Glutamatergic neuron (in vitro differentiated cells): ENCODE measurements at places on chromosomes 16 and 17. TPM values are rescaled to one million over a fixed set of nuclear protein-coding genes. Genes with fewer than 3 reads are reported as not detected.

DNA sequence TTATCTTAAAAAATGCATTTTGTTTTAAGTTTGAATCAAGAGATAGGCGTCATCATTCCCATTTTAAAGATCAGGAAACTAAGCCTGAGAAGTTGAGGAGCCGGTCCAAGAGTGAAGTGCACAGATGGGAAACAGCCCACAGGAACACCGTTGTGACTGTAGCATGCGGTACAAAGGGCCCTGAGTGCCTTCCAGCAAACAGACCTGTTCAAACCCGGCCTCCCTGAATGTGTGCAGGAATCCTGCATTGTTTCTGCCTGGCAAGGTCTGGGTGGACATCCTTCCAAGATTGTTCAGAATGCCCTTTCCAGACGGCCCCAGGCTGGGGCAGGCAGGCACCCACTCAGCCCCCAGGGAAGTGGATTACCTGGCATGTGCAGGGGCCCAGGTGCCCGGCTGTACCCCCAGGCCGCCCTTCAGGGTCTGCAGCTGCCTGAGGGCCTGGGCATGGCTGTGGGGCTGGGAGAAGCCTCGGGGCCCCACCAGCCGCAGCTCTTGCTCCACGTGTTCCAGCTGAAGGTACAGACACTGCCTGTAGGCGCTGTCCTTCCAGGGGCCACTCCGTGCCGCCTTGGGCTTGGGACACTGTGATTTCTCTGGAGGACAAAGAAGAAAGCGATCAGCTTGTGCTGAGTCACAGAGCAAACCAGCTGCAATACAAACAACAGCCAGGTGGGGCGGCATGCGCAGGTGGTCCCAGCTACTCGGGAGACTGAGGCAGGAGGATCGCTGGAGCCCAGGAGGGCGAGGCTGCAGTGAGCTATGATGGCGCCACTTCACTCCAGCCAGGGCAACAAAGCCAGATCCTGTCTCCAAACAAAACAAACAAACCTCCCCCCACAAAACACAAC lies 45.0 kb upstream of the GCSH start:
- DNase-seq = peak; percentile 23

DNA sequence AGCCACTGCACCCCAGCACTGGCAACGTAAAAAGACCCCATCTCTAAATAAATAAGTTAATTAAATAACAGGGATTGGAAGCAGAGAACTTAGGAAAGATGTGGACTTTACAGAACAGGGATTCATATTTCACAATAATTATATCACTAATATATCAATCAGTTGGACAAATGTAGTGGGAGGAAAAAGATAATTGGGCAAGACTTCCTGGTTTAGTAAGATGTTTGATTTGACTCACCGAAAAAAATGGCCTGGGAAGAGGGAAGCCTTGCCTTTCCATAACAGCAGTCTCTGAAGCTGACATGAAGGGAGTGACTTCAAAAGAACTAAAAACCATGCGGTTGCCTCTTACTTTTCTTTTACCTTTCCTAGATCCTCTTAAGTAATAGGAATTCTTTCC lies 15.2 kb upstream of the C17orf78 start:
- no peak for DNase-seq

DNA sequence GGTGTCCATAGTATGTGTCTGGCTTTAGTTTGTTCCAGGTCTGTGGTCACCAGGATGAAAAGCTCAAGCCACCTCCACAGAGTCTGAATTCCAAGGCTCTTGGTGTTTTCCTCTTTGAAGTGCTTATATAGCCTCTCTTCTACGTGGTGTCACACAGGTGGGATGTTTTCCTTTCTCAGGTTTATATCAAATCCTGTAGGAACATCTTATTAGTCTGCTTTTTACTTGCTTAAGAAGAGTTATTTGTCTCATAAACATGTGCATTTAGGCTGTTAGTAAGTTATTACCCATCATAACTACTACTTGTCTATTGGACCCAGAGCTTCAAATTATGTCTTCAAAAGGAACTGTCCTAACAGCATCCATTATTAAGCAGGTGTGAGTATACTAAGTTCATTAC lies at the start of gene KRT39:
TSS of gene KRT39 (minus strand) at position 101 of the 400 bp plus-strand sequence. CDS start at position 9, 92 bp downstream.
- no peak for DNase-seq

- DNase-seq = no peak
These were observed 143.9 kb downstream of the CMIP start for GRCh38 chr16:81588326-81589081.

GRCh38 chr17:41529491-41529915 lies 1.4 kb upstream of the KRT19 start:
- DNase-seq = no peak

DNA sequence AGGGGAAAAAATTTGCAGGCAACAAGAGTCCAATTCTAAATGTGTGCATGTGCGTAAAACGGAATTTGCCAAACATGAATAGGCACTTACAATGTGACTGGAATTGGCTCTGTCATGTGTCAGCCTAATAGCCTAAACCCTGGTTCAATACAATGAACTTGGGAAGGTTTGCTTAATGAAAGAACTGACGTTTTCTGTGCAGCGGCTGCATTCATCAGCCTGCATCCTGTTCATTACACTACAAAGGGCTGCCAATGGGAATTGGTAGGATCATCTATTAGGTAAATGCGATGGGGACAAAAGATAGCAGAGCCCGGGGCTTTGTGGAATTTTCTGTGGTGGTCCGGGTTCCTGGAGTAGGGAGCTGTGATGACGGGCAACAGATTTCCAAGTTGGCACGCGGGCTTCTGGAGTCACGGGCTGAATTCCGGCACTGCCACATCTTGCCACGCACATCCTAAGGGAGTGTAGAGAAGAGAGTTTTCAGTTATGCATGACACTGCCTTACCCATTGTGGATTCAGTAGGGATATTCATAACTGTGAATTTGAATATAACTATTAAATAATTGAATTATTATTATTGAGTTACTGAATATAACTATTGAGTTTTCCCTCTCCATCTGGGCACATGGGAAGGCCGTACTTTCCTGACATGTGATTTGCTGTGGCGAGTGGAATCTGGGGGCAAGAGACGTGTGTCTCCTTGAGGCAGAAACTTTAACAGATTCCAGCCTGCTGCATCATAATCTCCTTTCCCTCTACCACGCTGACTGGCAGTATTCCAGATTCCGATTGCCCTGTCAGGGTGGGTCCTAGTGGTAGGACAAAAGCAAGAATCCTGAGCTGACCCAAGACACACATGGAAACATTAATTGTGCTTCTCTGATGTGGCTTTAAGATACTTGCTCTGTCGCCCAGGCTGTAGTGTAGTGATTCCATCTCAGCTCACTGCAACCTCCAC lies 565.6 kb downstream of the WWOX start:
- DNase-seq = no peak

DNA sequence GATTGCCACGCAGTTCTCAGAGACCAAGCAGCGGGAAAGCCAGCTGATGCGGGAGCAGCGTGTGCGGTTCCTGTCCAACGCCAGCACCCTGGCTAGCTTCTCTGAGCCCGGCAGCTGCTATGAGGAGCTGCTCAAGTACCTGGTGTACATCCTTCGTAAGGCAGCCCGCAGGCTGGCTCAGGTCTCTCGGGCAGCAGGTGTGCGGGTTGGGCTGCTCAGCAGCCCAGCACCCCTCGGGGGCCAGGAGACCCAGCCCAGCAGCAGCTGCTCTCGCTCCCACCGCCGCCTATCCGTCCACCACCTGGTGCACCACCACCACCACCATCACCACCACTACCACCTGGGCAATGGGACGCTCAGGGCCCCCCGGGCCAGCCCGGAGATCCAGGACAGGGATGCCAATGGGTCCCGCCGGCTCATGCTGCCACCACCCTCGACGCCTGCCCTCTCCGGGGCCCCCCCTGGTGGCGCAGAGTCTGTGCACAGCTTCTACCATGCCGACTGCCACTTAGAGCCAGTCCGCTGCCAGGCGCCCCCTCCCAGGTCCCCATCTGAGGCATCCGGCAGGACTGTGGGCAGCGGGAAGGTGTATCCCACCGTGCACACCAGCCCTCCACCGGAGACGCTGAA lies 15.2 kb downstream of the CACNA1G start:
- DNase-seq = no peak

- DNase-seq = no peak
These were observed 88.2 kb downstream of the NOG start for GRCh38 chr17:56681561-56682266.

DNA sequence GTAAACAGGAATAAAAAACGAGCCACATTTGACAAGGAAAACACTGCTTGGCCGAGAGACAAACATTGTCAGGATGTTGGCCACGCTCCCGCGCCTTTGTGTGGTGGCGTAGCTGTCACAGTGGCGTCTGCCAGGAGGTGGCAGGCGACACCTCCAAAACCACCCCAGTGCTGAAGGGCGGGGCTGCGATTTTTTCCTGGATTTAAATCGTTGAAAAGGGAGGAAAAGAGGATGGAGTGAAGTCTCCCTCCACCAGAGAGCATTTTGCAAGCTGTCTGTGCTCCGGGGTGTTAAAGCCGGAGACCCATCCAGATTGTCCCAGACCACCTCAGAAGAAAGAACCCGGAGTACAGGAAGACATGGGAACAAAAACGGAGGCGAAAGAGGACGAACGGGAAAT lies 12.7 kb downstream of the MRM3 start:
- peak; percentile 87 for DNase-seq

DNA sequence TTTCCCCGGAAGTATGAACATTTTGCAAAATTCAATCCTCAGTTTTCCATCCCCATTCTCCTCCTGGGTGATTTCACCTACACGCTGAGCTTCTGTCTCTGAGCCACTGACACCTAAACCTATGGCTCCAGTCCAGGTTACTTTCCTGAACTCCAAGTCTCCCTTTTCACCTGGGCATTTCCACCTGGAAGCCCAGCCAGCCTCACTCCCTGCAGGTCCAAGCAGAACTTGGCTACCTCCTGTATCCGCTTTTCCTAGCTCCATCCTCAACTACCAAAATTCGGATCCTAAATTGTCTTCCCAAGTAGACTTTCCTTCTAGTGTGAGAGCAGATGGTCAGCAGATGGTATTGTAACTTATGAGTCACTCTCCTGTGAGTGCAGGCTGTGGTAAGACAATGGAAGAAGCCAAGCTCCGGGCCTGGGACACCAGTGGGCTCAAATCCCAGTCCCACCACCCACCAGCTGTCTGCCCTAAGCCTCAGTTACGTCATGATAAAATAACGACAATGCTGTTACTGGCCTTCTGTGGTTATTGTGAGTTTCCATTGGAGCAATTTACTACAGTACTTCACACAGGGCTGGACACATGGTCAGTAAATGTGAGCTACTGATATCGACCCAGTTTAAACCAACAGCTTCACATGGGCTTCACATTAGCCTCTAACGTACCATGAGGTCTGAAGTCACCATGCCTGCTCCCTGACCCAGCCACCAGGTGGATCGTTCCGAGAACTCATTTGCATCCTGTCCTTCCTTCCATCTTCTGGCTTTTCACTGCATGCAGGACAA lies 33.3 kb downstream of the PECAM1 start:
- no peak for DNase-seq

- no peak for DNase-seq
These were observed 21.5 kb upstream of the RBFOX3 start for GRCh38 chr17:79632432-79632735.

- DNase-seq = no peak
These were observed 33.5 kb upstream of the MON1B start for GRCh38 chr16:77157346-77158058.

- no peak for DNase-seq
These were observed 14.0 kb downstream of the UBE2O start for GRCh38 chr17:76438906-76439305.

GRCh38 chr16:20023190-20023589 lies 50.5 kb downstream of the GPR139 start:
- no peak for DNase-seq

DNA sequence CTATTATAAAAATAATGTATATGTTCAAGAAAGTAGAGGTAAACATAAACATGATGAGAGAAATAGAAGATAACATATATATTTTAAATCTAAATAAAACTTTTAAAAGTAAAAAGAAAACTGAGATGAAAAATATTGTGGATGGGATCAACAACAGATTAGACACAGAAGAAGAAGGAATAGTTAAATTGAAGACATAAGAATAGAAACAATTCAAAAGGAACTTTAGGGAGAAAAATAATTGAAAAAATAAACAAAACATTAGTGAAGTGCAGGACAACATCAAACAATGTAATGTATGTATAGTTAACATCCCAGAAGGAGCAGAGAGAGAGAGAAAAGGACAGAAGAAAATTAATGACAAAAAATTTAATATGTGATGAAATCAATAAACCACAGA lies 228.1 kb upstream of the TNRC6C start:
- DNase-seq = no peak

- no peak for DNase-seq
These were observed 4.4 kb upstream of the SLC47A2 start for GRCh38 chr17:19720631-19721426.

- no peak for DNase-seq
These were observed 74.1 kb downstream of the MYH11 start for GRCh38 chr16:15782573-15783365.

GRCh38 chr17:82496529-82497434 lies 22.8 kb upstream of the FOXK2 start:
- peak; percentile 98 for DNase-seq

DNA sequence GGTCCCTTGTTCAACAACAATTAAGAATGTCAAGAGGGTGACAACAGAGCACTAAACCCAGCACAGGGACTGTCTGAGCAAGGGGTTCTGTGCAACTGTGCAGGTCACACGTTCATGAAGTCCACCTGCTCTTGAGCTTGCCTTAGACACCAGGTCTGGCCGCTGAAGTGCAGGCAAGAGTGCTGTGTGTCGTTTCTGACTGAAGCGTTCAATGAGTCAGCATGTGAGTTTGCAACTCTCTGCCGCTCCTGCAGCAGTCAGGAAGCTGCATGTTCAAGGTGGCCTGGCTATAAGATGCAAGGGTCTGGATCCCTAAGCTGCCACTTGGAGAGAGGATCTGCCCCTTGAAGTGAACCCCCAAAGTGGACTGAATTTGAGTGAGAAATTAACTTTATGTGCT lies 332.7 kb upstream of the HSBP1 start:
- no peak for DNase-seq

DNA sequence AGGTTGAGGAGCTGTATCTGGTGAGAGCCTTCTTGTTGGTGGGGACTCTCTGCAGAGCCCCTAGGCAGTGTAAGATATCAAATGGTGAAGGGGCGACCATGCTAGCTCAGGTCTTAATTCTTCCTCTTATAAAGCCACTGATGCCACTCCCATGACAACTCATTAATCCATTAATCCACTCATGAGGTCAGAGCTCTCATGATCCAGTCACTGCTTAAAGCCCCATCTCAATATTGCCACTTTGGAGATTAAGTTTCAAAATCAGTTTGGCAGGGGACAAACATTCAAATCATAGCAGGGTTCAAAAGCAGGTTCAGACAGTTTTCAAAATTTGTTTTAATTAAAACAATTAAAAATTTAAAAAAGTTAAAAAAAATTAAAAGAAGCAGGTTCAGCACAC lies 13.1 kb upstream of the SPECC1 start:
- DNase-seq = no peak

- no peak for DNase-seq
These were observed 117.9 kb upstream of the GPR139 start for GRCh38 chr16:20191566-20191965.

The CD300H gene
- total RNA-seq = not detected

The CCL5 gene
- not detected for total RNA-seq

The KRTAP4-5 gene
- not detected for total RNA-seq

The AXIN1 gene
- 16.4 TPM for total RNA-seq

The DPEP1 gene
- 0.39 TPM for total RNA-seq

The CACNA1G gene
- 2.2 TPM for total RNA-seq

The GNGT2 gene
- not detected for total RNA-seq

The NPIPA7 gene
- 10.4 TPM for total RNA-seq
